ENCODE measurements at places on chromosomes 4 and X.

DNA sequence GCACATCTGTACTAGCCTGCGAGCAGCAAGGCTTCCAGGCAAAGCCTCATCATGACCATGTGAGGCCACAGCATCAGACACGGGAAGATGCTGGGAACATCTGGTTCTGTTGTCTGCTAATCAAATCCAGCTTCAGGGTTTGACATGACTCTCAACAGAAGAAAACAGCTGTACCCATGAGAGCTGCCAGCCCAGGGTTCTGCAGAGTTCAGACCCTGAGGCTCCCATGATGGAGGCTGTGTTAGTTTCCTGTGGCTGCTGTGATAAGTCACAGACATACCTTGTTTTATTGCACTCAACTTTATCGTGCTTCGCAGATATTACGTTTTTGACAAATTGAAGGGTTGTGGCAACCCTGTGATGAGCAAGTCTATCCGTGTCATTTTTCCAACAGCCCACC is 37.5 kb downstream of the JAKMIP1 start:
- DNase-seq: no peak

DNA sequence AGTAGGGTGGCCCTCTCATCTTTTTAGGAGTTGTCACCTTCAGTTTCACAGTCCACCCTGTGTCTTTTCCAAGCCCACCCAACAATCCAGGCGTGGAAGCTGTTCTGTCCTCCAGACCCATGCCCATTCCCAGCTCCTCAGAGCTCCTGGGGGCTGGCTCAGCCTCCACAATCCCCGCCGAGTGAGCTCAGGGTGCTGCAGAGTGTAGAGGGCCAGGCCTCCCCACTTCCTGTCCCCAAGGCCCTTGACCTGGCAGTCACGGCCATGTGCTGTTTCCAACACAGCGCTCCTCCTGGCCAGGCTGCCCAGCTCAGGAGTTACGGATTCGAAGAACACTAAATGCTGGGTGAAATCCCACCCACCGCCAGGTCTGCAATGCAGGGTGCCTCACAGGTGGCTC is 31.8 kb downstream of the PDHA1 start:
- DNase-seq: no peak

DNA sequence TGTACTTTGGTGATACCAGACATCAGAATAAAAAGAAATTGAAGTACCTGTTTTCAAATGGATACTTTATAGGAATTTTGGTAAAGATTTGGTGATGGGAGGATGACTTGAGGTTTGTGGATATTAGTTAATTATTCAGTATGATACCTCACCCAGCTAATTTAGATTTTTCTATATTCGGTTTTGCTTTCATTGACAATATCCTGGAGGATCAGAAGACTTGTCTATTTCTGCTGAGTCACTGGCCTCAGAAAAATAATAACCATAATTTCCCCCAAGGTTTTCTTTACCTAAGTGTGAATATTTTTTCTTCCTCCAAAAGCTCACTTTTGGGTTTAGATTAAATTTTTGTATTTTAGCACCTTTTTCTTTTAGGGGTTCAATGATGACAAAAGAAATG is 100.2 kb downstream of the EGF start:
- DNase-seq: no peak

GRCh38 chr4:139314047-139314800 is 11.9 kb upstream of the NDUFC1 start:
- DNase-seq: peak; percentile 49

DNA sequence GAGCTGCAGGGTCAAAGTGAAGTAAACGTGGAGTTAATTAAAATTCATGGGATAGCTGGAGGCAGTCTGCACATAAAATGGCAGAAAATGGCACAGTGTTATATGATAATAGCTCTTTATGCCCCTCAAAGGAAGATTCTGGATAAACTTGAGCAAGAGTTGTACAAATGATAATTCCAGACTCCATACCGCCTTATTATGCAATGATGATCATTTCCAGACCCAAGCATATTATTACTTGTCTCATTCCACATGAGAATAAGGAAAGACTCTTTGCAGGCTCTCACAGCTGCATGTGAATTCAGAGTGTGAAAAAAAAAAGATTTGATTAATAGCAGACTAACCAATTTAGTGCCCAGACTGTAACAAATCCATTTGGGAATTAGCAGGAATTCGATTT is 105.4 kb downstream of the STK32B start:
- DNase-seq: no peak

DNA sequence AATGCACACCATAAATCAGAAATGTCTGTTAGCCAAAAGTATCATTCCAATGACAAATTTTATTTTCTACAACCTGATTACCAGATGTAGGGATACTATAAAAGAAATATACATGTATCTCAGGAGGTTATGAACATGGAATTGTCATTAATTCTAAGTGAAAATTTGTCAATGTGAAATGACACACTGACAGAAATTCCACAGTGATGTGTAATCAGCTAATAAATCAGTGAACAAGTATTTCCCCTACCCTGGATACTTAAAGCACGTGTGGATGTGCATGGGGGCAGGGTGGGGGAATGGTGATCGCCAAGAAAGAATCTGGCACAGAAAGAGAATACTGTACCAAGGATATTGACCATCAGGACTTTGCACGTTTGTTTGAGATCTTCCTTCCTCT is 123.6 kb downstream of the SH3RF1 start:
- no peak for DNase-seq

GRCh38 chr4:70660106-70660505 is 6.2 kb downstream of the JCHAIN start:
- DNase-seq: no peak

DNA sequence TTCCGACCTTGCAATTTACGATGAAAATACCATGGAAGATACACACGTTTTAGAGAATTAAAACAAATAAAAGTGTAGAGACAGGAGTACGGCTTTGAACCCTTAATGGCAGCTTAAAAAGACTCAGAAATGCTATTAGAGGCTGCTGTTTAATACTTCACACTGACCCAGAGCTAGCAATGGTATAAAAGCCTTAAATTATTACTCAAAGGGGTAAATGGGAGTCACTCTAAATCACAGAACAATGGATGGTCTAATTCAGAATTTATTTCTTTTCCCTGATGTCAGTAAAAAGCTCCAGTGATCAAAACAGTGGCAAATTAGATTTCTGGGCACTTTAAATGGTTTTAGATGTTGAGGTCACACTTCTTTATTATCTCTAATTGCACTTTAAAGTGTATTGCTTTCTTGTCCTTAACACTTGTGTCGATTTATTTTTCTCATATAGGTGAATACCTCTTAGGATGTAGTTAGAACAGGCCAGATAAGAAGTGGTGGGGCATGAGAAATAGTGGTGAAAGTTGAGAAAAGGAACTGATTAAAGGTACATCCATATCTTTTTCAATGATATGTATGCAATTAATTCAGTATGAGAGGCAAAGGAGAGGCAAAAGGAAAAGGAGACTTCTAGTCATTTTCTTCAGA is 252.4 kb upstream of the ANKRD50 start:
- no peak for DNase-seq

DNA sequence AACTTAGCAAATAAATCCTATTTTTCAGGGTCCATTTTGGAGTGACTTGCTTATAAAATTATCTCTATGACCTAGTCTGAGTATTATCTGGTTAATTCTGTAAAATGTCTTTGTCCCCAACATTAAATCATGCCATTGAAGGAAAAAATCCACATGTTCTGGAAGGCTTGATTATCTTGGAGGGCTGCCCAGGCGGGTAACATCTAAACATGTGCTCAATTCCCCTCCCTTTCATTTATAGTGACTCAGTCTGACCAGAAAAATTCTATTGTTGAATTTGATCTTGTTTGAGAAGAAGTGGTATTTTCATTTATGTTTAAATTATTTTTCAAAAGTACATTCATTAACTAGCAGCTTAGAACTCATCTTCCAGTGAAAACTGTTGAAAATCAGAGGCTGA is 55.4 kb upstream of the SLC10A7 start:
- no peak for DNase-seq

DNA sequence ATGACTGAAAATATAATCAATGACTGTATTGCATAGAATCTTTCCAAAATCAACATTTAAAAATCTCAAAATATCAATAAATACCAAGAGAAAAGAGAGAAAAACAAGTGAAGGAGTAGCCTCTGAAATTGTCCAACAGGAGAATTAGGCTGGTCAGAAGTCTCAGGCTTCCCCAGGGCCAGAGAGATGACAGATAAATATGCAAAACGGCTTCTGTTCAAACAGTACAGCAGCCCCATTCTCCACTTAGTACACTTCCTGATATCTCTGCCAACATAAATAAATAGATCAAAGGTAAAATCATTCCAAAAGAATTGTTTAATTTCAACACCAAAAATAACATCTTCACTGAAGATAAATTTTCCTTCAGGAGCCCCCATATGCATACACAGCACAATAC is 204.7 kb upstream of the GABRA2 start:
- no peak for DNase-seq

DNA sequence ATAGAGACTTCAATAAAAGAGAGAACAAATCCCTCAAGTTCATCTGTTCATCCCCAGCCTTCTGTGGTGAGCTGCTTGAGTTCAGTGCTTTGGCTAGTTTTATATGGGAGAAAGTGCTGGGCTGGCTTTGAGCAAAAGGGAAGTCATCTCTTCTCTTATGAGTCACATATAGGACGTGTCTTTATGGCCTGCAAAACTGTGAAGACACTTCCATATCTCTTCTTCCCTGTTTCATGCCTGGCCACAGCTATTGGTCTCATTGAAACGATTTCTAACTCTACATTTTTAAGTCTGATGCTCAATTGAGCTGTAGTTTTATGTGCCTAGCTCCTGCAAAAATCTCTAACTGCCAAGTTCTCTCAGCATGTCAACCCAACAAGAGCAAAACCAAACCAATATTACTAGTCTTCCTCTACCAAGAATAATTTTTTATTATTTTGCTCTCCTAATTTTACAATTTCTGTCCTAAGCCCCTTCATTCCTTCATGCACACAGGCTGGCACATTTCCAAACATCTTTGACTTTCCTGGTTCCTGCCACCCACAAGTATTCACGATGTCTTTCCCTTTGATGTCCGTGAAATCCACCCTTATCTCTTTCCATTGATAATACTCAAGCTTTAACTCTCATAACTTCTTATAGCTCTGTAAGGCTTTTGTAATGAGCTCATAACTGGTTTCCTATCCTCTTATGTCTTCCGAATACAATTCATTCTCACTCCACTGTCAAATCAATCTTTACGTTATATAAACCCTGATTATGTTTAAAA is 165.3 kb downstream of the BTC start:
- DNase-seq: no peak

DNA sequence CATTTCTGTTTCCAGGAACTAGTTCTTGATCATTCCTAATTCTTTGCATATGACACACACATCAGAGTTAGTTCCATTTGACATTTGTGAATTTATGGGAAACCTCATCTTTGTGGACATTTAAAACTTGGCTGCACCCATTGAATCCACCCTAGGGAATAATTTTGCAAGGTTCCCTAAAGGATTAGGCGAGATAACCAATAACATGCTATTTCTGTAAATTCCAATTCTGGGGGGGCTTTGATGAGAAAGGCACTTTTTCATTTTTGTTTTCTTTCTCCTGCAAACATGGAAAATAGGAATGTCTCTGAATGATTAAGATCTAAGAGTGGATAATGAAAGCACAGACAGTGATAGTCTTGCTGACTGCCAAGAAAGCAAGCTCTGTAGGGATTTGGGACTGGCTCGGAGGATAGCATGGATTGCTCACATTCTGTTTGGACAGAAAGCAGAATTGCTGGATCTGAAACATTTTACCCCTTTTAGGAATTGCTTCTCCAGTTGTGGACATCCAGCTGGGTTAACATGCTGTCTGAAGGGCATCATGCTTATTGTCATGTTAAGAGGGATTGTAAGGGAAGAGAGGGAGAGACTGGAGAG is 145.1 kb downstream of the NHS start:
- no peak for DNase-seq

- DNase-seq: no peak
Observed at GRCh38 chrX:132732236-132732635, 226.2 kb downstream of the HS6ST2 start.

- peak; percentile 90 for DNase-seq
Observed at GRCh38 chr4:1792832-1793495, at the start of gene FGFR3. Gene FGFR3 (plus strand): TSS chr4:1793293. CDS start chr4:1793935, 642 bp downstream.

- no peak for DNase-seq
Observed at GRCh38 chr4:151785484-151786157, 24.8 kb upstream of the GATB start.

GRCh38 chr4:1291996-1292702 is 2.5 kb downstream of the MAEA start:
- DNase-seq: no peak

DNA sequence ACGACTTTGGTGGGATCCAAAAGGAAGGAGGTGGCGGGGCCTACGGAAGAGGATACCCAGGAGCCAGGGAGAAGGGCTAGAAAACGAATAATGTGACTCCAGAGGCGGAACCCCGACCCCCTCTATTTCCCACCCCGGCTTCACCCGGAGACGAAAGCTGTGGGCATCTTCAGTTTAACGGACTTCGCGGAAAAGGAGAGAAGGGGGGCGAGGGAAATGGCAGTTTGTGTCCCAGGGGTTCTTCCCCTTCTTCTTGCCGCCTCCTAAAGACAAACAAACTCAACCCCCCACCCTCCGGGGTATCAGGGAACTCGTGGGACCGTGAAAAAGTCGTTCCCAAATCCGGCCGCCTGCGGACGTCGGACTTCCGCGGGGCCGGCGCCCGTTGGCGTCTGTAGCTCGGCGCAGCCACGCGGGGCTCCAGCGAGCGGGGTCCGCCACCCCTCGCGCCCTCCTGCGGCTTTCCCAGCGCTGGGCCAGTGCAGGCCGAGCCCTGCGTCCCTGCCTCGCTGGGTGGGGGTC is 3.6 kb upstream of the LEF1 start:
- DNase-seq: peak; percentile 33

DNA sequence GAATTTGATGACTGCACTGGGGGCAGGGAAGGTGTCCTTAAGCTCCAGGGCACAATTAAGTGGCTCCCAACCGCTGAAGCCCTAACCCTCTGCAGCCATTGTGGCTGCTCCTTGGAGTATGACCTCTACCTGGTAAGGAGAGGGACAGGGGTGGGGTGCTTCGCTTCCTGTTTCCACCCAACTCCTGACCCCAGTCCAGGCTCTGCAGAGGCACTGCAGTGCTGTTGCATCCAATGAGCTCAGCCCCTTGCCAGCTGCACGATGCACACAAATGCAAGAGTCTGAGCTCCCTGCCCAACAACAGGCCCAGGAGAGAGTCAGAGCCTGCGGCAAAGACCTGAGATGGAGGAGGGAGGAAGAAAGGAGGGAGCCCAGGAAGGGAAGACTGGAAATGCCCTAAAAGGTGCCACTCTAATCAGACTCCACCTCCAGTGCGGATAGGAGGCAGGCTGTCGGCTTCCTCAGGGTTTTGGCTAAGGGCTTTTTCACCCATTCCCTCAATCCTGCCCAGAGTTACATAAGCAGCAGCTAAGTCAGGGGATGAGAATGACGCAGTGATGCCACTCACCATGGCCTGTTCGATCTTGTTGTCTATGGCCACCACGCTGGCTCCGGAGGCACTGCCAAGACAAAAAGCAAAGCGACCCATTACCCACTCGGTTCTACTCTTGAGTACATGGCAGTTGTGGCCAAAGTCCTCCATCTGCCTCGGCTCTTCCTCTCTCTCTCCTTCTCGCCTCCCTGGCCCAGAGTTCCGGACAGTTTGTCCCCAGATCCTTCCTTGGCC is 60.1 kb downstream of the TSC22D3 start:
- DNase-seq: no peak

GRCh38 chrX:103727115-103727514 is 16.4 kb downstream of the TMEM31 start:
- no peak for DNase-seq
